ENCODE measurements at places on chromosomes 2 and 18.

DNA sequence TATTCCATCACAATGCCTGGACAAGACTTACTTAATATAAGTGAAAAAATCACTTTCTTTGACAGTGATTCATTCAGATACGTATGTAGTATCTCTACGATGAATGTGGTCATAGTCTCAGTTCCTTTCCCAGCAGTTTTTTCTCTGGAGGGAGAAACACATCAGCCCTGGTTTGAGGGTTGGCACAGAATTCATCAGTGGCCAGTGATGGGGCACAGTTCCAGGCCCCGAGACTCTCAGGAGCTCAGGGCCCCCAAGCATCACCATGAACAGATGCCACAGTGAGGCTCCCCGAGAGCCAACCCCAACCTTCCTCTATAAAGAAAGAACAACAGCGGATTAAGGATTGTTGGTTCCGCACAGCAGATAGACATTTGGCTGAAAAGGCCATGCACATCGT, 12.5 kb downstream of the PRKAG3 start:
- DNase-seq: no peak

DNA sequence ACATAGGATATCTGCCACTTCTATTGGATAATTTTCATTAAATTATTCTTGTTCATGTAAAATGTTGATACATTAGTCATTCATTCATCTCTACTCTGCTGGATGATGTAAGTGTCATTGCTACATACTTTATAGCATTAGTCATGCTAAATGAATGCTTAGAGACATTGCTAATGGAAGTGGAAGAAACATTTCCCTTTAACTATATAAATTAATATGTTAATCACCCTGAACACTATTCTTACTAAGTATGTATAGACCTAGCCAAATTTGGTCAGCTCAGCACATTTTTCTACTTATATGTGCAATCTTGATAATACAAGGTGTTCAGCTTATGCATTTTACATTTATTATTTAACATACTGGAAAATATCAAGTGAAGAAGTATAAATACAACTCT, 160.2 kb downstream of the DPP4 start:
- peak; percentile 75 for DNase-seq

- no peak for DNase-seq
These were observed 256.6 kb upstream of the ID2 start for GRCh38 chr2:8424997-8425900.

GRCh38 chr2:176156807-176157498, at the start of gene HOXD3:
HOXD3 (plus strand) TSS chr2:176157307; CDS start chr2:176169115, 11,808 bp downstream.
- DNase-seq: no peak

- no peak for DNase-seq
These were observed 103.7 kb upstream of the DNMT3A start for GRCh38 chr2:25445464-25445863.

- DNase-seq: no peak
These were observed 26.8 kb upstream of the GPR17 start for GRCh38 chr2:127619203-127619590.

- no peak for DNase-seq
These were observed 32.7 kb downstream of the YPEL5 start for GRCh38 chr2:30179536-30179935.

Measured in HCEC 1CT (cell line).